OCI-M1 (cell line): ENCODE measurements at places on chromosomes 4 and X.

GRCh38 chrX:42976746-42977366 lies 198.9 kb upstream of the PPP1R2C start:
- peak; percentile 81 for DNase-seq

GRCh38 chrX:124506066-124506465 lies 159.7 kb downstream of the SH2D1A start:
- no peak for DNase-seq

DNA sequence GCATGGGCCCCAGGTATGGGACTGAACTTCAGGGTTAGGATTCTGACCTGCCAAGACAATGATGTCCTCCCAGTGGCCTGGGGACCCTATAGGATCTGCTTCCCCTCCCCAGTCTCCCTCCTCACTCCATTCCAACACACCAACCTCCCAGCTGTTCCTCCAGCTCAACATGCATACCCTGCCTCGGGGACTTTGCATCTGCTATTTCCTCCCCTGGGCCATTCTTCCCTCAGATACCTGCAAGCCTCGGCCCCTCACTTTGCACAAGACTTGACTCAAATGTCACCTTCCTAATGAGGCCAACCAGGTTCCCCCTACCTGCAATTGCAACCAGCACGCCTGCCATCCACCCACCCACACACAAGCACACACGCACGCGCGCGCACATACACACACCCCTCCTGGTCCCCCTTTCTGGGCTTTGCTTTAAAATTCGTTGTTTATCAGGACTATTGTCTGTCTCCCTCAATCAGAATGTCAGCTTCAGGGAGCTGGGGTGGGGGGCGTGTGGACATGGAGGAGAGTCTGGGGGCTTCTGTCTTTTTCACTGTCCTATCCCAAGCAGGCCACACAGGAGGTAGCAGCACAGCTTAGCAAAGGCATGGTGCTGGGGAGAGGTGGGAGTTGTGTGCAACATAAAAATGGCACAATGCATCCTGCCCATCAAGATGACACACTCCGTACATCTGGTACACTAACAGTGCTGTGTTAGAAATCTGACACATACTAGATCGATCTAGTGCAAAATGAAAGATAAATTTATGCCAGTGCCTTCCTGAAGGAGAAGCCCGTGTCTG lies 20.6 kb upstream of the PPP2R2C start:
- DNase-seq, result no peak

GRCh38 chr4:140764785-140765392 lies 8.7 kb upstream of the TBC1D9 start:
- peak; percentile 59 for DNase-seq

DNA sequence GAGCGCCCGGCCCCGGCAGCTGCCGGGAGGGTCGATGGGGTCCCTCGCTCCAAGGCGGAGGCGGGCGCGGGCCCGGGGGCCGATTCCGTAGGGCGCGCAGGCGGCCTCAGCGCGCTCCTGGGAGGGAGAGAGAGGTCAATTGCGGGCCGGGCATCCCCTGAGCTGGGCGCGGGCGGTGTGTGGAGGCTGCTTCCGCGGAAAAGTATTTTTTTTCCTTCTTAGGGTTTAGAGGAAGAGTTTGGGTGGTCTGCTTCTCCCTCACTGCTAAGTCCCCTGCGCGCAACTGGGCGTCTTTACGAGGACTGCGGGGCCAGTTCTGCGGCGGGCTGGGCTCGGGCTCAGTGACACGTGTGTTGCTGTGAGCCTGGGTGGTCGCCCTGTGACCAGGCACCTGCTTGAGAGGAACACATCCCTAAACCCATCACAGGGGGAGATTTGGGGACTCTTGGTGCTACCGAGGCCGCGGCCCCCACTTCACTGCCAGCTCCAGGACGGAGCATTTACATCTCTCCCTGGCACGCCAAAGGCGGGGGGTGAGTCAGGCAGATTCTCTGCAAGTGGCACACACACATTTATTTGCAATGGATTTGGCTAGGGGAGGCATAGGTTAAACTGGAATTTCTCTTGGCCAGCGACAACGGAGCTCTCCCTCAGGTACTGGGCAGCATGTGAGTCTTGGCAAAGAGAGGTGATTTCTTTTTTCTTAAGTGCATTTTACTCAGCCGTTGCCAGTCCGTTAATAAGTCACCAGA lies 151.2 kb upstream of the SLC4A4 start:
- no peak for DNase-seq
